ENCODE measurements at places on chromosomes 11 and 22.

DNA sequence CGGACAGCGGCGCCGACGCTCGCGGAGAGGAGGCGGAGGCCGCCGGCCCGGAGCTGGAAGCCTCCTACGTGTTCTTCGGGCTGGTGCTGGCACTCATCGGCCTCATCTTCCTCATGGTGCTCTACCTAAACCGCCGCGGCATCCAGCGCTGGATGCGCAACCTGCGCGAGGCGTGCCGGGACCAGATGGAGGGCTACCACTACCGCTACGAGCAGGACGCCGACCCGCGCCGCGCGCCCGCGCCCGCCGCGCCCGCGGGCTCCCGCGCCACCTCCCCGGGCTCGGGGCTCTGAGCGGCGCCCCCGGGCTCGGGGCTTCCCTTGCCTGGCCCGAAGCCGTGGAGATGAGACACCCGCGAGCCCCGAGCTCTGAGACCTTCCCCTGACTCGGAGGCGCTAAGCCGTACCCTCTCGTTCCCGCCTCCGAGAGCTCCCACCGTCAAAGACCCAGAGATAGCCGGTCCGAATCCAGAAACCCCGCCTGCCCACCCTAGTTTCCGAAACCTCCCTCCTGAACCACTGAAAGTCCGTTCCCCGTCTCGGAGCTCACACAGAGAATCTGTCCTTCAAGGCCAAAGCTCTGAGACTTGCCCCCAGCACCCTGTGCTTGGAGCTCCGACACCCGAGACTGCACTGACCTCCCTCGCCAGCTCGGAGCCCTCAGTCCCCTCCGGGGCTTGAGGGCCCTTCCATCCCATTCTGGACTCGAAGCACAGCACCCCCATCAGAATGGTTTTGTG is 1.5 kb downstream of the TPBGL start:
- no peak for DNase-seq

GRCh38 chr11:82909015-82909640 is 7.6 kb downstream of the DDIAS start:
- DNase-seq: no peak

- no peak for DNase-seq
Observed at GRCh38 chr11:91860661-91861060, 364.0 kb upstream of the FAT3 start.

DNA sequence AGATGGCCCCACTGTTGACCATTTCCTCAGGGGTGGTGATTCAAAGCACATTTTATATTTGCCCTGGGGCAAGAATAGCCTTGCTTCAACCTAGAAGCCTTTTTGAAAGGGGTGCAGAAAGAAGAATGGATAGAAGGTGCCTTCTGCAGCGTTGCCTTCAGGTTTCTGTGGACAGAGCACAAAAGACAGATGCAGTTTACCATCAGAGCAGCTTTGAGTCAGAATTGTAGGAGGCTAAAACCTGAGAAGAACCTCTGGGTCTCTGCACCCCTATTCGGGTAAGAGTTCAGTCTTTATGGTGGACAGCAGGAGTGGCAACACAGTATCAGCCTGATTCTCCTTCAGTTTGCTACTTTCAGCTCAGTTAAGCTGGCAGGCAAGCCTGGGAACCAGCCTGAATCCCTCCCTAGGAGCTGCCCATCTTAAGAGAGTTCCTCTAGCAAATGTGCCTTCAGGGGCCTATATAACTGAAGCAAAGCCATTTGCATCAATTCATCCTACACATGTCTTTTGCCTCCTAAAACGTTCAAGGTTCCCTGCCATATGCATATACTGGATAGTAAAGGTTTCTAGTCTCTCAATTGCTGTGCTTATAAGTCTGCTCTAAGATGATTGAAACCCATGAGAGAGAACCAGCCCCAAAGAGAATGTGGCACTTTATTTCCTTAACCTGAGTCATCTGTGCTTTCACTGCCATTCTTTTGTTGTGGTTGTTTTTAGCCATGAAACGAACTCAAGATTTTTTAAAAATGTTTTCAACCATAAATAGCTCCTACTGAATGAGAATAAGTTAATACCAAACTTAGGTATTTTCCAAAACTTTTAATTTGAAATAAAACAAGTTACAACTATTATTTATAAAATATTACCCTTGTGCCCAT is 123.0 kb downstream of the TRIM44 start:
- DNase-seq: no peak

DNA sequence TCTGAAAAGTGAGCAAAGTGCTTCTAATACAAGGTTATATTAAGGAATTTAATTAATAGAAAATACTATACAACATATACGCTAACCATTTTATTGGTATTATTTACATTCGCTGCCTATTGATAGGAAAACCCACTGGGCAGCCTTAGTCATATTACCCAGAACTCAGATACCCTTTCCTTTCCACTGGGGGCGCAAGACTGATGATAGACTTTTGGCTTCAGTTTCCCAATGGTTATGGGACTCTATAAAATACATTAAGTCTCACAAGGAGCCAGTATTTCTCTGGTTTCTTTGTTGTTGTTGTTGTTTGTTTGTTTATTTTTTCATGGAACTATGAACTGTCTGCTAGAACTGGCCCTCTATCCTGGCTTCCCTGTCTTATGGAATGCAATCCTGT is 471.1 kb upstream of the KIRREL3 start:
- no peak for DNase-seq

DNA sequence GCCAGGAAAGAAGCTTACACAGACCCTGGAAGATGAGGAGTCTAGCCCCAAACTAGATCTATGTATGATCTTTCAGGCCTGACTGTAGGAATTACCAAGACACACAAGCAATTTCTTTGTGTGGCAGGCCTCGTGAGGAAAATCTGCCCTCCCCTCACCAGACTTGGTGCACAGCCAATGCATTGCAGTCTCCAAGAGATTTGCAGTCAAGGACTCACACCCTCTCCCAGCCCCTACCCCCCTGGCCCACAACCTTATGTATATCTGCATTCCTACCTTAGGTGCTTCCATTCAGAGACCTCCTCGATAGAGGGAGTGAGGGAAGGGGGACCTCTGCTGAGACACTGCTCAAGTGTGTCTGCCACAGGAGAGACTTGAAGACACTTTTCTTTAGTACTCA is 9.8 kb downstream of the OR8B12 start:
- no peak for DNase-seq
